ENCODE measurements at places on chromosomes 3 and 15. TPM values are rescaled to one million over a fixed set of nuclear protein-coding genes. Genes with fewer than 3 reads are reported as not detected.

DNA sequence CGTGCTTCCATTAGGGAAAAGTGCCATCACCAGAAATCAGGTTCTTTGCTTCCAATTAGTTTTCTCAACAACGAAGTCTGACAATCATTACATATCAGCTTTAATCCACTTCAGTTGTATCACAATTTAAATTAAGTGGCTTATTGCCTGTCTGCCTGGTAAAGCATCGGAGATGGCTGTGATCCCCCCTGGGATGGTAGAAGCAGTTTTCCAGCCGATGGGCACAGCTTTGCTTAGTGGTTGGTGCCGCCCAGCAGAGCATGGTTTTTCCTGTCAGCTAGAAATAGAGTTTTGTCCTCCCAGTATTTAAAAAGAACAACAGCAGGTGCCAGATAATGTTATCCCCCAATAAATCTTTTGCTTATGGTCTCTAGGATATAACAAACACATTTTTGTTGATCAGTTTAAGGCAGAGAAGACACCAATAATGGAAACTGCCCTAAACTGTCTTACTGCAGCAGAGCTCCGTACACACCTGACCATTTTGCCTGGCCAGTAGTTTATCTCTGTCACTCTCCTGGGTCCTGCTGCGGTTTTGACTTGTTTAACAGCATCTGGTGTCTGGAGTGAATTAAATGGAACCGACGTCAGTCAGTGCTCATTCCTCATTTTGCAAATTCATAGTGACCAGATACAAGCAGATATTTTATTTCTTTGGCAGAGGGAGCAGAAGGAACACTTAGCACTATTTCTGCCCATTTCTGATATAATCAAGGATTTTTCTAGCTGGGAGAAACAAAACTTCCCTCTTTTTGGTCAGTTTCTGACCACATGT lies 79.1 kb downstream of the SLC49A4 start:
- no peak for DNase-seq

DNA sequence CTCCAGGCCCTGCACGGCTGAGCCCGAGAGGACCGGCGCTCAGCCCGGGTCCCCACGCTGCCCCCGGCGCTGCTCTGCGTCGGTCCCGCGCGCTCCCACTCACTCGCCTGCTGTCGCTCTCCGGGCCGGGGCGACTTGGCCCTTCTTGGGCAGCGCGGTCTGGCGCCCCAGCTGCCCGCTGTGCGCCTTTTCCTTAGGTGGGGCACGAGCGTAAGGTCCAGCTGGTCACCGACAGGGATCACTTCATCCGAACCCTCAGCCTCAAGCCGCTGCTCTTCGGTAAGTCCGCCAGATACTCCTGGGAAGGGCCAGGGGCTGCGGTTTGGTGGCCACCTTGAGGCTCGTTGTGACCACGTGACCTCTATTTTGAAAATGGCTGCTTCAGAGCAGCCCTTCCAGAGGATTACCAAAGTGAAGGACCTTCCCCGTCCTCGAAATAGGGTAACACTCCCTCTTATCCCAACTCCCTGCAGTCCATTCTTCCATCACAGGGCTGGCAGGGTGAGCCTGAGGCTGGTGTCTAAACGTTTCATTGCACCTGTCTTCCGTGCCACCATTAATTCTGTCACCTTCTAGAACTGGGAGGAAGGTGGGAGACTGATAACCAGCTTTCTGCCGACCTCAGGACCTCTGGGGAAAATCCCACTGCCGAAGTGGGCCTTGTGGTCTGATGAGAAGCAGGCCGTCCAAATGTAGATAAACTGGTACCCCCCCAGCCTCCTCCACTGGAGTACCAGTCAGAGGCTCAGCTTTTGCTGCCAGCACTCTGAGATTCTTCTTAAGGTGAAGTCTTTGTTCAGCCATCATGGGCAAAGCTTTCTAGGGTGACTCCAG lies 812 bp downstream of the P4HTM start:
- DNase-seq, result no peak

GRCh38 chr3:37997791-37998370 lies 7.3 kb downstream of the VILL start:
- DNase-seq, result no peak

The SLC28A1 gene
- not detected for total RNA-seq

DNA sequence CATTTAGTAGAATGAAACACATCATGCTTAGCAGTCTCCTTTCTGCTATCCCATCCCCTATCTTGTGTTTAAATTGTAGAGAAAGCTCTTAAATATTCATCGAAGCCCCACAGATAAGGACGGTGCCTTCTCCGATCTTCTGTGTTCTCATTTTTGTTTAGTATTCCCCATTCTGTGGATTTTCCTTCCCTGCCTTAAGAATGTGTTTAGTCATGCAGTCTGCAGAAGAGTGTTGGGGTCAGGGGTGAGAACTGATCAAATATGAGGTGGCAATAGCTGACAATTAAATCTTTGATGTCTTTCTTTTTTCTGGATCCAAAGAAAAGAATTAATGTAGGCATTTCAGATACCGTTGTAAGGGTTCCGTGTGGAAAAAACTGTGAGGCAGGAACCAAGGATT lies 9.3 kb upstream of the ANKUB1 start:
- no peak for DNase-seq

DNA sequence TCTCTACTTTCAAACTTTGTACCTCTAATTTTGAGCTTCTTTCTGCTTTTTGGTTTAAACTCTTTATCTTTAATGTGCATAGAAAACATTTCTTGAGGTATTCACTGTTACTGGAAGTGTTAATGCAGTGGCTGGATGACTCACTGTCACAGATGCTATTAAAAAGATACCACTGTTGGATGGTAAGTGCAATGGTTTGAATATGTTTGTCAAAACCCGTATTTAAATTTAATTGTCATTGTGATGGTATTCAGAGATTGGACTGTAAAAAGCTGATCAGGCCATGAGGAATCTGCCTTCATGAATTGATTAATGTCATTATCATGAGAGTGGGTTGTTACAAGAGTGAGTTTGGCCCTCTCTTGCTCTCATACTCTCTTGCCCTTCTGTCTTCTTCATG lies 70.6 kb downstream of the AP4E1 start:
- no peak for DNase-seq

The CFAP92 gene
- 0.18 TPM for total RNA-seq

All from Panc1 (cell line).